Nephron progenitor cell (in vitro differentiated cells): ENCODE measurements at places on chromosomes 1 and 21.

GRCh38 chr1:100835866-100836842 is 58.5 kb downstream of the EXTL2 start:
- no peaks in the 10 kb centered on the region for H3K4me1 ChIP-seq
- H3K27me3 ChIP-seq, result peaks cover 3% of the 10 kb centered on the region
- no peak overlapping the region for H3K27ac ChIP-seq

- H3K27ac ChIP-seq, result no peak overlapping the region
- H3K27me3 ChIP-seq, result no peaks in the 10 kb centered on the region
- H3K36me3 ChIP-seq, result no peaks in the 10 kb centered on the region
These were observed 30.8 kb downstream of the TNNI3K start for GRCh38 chr1:74266001-74266400.

GRCh38 chr1:208192995-208193394 is 51.2 kb downstream of the PLXNA2 start:
- peaks cover 67% of the 10 kb centered on the region for H3K36me3 ChIP-seq
- H3K27me3 ChIP-seq, result peaks cover 32% of the 10 kb centered on the region

DNA sequence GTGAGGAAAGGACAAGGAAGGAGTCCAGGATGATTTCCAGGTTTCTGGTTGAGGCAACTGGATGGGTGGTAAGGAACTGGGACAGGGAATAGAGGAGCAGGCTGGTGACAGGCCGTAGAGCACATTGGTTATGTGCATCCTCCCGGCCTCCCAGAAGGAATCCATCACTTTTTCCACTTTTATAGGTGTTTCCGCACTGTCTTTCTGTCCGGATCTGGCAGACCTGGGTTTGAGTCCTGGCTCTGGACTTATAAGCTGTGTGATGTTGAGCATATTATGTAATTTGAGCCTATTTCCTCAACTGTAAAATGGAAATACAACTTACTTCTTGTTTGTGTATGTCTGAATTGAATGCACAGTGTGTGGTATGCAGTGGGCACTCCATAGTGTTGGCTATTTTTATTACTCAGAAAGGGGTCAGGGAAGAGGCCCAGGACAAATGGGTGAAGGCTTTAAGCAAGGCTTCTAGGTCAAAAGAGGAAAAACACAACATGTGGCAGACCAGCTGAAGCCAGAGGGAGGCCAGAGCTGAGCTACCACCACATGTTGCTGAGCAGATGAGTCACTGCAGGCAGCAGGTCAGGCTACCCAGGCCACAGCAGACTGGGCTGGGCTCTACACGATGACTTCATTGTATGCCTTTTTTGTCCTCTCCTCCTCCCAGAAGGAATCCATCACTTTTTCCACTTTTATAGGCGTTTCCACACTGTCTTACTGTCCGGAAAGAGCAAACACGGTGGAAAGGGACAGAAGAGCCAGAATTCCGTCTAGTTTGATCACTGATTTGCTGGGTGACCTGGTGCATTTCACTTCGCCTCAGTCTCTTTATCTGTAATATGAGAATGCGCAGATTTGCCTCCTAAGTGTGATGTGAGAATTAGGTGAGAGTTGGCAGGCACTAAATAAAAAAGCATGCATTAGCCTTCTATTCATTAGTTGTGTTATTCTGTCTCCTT is 791 bp upstream of the MAST2 start:
- H3K27me3 ChIP-seq, result peaks cover 8% of the 10 kb centered on the region
- peak; percentile 27 for DNase-seq

DNA sequence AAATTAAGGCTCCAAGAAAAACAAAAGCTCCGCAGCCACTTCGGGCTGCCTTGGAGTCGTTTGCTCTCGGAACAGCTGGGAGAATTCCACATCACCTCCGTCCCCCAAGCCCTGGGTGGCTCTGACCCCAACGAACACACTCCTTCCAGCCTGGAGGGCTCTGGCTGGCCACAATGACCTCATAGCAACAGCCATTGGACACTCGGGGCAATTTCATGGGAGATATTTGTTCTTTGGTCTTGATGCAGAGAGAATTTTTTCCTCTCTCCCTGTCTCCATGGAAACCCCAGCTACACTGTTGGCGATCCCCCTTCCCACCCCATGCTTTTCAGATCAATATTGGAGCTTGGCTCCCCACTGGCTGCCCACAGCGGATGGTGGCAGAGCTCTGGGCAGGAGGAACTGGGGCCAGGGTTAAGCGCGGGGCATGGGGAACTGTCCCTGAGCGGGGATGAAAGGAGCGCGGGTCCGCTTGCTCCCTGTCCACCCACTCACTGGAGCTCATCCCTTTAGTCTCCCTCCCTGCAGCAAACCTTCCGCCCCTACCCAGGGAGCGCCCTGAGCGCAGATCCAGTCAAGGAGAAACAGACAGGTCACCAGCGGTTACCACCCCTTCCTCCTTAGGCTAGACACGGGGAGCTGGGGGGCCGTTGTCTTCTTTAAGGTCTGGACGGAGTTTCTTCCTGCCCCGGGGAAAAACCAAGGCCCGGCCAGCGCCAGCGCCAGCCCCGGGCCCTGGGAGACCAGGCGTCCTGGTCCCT is 1.2 kb downstream of the WNT4 start:
- peak overlapping the region; percentile 73 for H3K4me3 ChIP-seq
- peak; percentile 25 for DNase-seq
- no peaks in the 10 kb centered on the region for H3K36me3 ChIP-seq
- H3K27ac ChIP-seq, result no peak overlapping the region
- peaks cover 22% of the 10 kb centered on the region for H3K4me1 ChIP-seq

DNA sequence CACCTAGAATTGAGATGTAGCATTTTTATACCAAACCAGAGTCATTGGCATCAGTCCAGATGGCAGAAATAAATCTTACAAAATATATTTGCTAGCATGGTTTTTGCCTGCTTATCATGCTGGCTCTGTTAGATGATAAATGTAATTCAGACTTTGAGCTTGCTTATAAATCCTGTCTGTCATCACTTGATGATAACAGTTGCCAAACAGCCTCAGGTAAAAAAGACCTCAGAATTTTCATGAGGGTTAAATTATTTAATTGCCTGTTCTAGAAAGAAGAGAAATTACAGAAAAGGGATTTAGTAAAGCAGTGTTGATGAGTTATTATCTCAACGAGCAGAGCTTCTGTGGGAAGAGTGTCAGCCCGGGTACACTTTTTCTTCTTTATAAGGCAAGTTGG is 83.3 kb downstream of the FNBP1L start:
- no peak for DNase-seq
- H3K4me3 ChIP-seq, result no peak overlapping the region
- no peaks in the 10 kb centered on the region for H3K27me3 ChIP-seq
- H3K27ac ChIP-seq, result peak overlapping the region; percentile 89
- H3K36me3 ChIP-seq, result peaks cover 78% of the 10 kb centered on the region

GRCh38 chr1:197247465-197247864 is 20.6 kb upstream of the CRB1 start:
- no peak overlapping the region for H3K27ac ChIP-seq
- H3K27me3 ChIP-seq, result peaks cover 4% of the 10 kb centered on the region
- H3K36me3 ChIP-seq, result no peaks in the 10 kb centered on the region
- no peak for DNase-seq

DNA sequence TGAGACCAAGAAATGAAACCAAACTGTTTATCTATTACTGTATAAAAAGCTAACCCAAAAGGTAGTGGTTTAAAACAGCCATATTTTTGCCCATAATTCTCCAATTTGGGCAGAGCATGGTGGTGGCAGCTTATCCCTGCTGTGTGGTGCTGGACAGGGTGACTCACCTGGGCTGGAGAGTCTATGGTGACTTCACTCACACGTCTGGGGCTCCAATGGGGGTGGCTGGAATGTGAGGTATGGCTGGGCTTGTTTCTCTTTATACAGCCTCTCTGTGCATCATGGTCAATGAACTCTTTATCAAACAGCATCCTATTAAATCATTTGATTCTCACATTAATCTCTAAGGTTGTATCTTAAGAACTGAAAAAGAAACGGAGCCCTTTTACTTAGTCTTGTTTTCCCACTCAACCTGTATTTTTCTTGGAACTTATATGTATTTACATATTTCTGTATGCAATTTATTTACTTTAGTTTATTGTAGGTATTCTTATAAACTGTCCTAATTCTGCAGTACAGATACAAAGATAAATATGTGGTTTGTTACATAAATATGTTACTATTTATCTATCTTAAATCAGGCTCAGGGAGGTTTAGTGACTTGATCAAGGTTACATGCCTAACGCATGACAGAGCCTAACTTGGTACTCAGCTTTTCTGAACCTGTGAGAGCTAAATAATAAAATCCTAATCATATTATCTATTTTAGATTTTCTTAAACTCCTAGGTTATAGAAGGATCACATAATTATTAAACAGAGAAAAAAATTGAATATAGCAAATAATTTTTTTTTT is 37.5 kb upstream of the WLS start:
- no peak for DNase-seq
- H3K27ac ChIP-seq, result no peak overlapping the region
- peaks cover 3% of the 10 kb centered on the region for H3K27me3 ChIP-seq
- H3K4me3 ChIP-seq, result no peak overlapping the region
- no peaks in the 10 kb centered on the region for H3K4me1 ChIP-seq

GRCh38 chr21:32252136-32252535 is 26.7 kb downstream of the MIS18A start:
- H3K4me1 ChIP-seq, result peaks cover 44% of the 10 kb centered on the region
- peaks cover 5% of the 10 kb centered on the region for H3K36me3 ChIP-seq
- no peak overlapping the region for H3K4me3 ChIP-seq
- no peak for DNase-seq

- peaks cover 57% of the 10 kb centered on the region for H3K4me1 ChIP-seq
- no peak overlapping the region for H3K27ac ChIP-seq
These were observed 407 bp downstream of the IGSF3 start for GRCh38 chr1:116667078-116667574.

GRCh38 chr1:193700710-193701355 is 514.4 kb upstream of the B3GALT2 start:
- no peaks in the 10 kb centered on the region for H3K36me3 ChIP-seq
- no peaks in the 10 kb centered on the region for H3K4me1 ChIP-seq
- no peaks in the 10 kb centered on the region for H3K27me3 ChIP-seq

- no peak for DNase-seq
- peaks cover 4% of the 10 kb centered on the region for H3K27me3 ChIP-seq
- no peak overlapping the region for H3K27ac ChIP-seq
- H3K4me3 ChIP-seq, result no peak overlapping the region
- H3K36me3 ChIP-seq, result no peaks in the 10 kb centered on the region
- no peaks in the 10 kb centered on the region for H3K4me1 ChIP-seq
These were observed 31.4 kb upstream of the SOAT1 start for GRCh38 chr1:179262183-179262582.

DNA sequence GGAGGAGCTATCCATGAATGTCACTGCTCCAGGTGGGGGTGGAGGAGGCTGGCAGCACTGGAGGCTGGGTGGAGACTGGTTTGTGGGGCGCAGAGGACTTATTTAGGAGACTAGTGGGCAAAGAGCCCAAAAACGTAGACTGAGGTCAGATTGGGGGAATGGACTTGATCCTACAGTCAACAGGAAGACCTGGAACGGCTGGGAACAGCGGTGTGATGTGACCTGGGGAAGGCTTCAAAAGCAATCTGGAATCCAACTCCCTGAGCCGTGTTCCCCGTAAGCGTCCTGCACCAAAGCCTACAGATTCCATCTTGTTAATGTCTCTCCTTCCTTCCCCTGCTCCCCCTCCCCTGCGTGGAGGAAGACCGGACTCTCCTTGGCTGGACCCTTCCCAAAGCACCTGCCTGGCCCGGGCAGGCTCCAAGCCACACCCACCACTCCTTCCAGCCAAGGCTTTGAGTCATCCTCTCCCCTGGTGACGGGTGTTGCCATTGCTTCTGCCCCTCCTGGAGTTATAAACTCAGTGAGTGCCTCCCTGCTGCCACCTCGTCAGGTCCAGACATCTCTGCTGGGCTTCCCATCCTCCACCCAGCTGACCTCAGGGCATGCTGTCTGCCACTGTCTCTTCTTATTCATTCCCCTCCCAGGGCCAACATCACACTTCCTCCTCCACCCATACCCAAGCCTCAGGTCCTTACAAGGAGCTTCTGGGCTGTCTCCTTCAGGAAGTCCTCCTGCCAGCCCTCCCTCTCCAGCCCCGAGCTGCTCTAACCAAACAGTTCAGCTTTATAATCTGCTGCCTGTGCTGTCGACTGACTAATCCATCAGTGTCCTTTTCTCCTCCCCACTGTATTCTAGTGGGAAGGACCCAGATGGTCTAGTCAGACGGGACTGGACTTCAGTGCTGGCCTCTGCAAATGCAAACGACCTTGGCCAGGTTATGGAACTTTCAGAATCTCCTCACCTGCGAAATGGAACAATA is 1.6 kb upstream of the CLSTN1 start:
- no peak overlapping the region for H3K27ac ChIP-seq
- peak overlapping the region; percentile 56 for H3K4me3 ChIP-seq
- peaks cover 29% of the 10 kb centered on the region for H3K27me3 ChIP-seq
- H3K4me1 ChIP-seq, result peaks cover 43% of the 10 kb centered on the region

- no peak for DNase-seq
- H3K4me1 ChIP-seq, result peaks cover 6% of the 10 kb centered on the region
- no peak overlapping the region for H3K4me3 ChIP-seq
These were observed 180.0 kb downstream of the TTLL7 start for GRCh38 chr1:83818916-83819315.

DNA sequence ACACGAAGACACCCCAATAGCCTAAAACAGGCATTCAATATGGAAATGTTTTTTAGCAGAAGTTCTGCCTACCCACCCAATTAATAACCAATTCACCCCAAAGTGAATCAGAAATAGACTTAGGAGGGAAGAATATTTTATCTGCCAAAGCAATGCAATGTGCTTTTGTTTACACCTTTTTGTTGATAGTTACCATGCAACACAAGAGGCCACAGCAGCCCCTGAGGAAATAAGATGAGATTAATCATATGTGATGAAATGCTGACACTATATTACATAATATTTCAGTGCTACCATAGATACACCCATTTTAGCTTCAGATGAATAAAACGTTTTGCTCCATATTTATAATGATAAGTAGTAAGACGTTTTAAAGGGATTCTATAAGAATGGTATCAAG is 60.9 kb upstream of the RGS2 start:
- H3K27me3 ChIP-seq, result peaks cover 5% of the 10 kb centered on the region
- no peaks in the 10 kb centered on the region for H3K36me3 ChIP-seq
- no peaks in the 10 kb centered on the region for H3K4me1 ChIP-seq
- no peak overlapping the region for H3K4me3 ChIP-seq
- no peak overlapping the region for H3K27ac ChIP-seq

- H3K4me3 ChIP-seq, result no peak overlapping the region
- peaks cover 23% of the 10 kb centered on the region for H3K4me1 ChIP-seq
- no peak for DNase-seq
- no peaks in the 10 kb centered on the region for H3K27me3 ChIP-seq
- no peak overlapping the region for H3K27ac ChIP-seq
These were observed 2.0 kb downstream of the INPP5B start for GRCh38 chr1:37944816-37945215.

GRCh38 chr1:225654277-225654597 is 1.3 kb upstream of the ENAH start:
- DNase-seq, result no peak
- no peaks in the 10 kb centered on the region for H3K36me3 ChIP-seq
- peaks cover 9% of the 10 kb centered on the region for H3K27me3 ChIP-seq
- H3K4me3 ChIP-seq, result peak overlapping the region; percentile 85

DNA sequence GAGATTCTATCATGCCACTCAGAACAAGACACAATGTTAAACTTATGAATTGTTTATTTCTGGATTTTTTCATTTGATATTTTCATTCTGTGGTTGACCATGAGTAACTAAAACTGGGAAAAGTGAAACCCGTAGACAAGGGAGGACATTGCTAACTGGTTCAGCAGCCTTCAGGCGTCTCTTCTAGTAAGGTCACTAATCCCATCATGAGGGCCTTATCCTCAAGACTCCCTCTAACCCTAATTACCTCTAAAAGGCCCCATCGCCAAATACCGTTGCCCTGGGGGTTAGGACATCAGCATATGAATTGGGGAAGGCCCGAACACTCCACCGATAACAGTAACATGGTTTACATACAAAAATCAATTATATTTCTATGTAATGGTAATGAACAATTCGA is 247.6 kb downstream of the TM2D1 start:
- H3K27me3 ChIP-seq, result peaks cover 21% of the 10 kb centered on the region
- no peak overlapping the region for H3K4me3 ChIP-seq
- no peaks in the 10 kb centered on the region for H3K36me3 ChIP-seq
- peaks cover 19% of the 10 kb centered on the region for H3K4me1 ChIP-seq
- no peak overlapping the region for H3K27ac ChIP-seq
